ENCODE measurements at places on chromosomes 6 and 20.

DNA sequence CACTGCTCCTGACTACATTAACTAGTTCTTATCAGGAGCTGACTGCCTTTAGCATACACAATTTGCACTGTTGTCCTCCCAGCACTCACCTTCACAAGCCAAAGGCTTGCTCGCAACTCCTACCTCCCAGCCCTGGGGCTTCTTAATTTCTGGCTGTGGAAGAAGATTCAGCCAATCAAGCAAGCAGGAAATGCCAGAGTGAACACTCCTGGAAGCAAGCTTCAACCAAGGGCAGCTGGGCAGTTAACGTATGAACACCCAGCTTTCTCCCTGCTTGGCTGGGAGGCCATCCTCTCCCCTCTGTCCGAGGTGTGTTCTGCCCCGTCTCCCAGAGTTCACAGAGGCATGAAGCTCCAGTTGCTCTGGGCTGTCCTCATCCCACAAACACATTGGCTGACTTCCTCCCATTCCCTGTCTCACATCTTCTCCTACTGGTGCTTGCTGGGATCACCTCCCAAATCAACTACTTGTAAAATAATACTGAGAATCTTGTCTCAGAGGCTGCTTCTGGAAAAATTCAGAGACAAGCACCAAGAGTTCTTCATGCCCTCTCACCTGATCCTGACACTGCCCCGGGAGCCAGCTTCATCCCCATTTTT, 15.3 kb upstream of the SRSF6 start:
- DNase-seq = no peak

DNA sequence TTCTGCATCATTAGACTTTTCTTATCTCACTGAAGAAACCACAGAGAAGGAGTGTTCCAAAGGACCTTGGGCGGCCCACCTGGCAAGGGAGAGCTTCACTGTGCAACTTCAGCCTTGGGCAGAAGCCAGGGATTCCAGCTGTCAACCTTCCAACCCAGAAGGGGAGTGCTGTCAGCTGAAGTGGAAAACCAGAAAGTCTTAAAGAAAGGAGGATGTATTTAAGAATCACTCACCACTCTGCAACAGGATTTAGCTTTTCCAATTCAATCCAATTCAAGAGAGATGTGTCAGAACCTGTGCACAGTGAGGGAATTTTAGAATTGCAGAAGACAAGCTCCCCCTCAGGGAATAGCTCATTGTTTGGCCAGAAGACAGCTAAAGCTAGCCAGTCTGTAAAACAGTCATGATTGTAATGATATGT, 553.7 kb downstream of the CD83 start:
- no peak for DNase-seq

DNA sequence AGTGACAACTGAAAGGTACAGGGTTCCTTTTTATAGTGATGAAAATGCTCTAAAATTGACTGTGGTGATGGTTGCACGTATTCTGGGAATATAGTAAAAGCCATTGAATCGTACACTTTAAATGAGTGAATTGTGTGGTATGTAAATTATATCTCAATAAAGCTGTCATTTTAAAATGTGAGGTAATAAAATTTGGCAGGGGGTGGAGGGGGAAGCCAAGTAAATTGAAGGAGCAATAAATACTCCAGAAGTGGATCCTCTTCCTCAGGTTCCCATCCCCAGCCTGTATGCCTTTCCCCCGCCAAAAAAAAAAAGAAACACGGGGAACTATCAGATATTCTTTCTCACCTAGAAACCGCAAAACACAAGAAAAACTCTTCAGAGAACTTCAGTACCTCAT, 161.4 kb downstream of the MTFR2 start:
- no peak for DNase-seq

DNA sequence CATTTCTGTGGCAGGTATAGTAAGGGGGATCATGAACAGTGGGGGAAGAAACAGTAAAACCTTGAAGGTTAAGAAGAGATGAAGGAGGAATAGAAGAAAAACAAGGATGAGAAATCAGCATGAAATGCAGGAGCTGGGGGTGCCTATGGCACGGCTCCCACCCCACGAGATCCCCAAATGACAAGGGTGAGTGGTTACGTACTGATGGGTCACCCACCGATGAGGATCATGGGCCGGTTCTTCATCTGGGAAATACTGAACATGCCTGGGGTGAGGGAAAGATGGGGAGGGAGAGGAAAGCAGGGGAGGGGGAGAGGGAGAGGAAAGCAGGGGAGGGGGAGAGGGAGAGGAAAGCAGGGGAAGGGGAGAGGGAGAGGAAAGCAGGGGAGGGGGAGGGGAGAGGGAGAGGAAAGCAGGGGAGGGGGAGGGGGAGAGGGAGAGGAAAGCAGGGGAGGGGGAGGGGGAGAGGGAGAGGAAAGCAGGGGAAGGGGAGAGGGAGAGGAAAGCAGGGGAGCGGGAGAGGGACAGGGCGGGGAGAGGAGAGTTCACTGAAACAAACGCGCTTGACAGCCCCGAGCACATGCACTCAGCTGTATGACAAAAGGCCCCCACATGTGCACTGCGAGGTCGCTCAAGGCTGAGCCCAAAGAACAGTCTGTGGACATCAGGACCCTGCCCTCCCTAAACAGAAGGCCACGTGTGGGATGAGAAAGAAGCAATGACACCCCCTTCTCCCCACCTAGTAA, 25.3 kb downstream of the MOCS1 start:
- DNase-seq = no peak

- no peak for DNase-seq
These were observed 29.8 kb downstream of the DCBLD1 start for GRCh38 chr6:117512056-117512828.

GRCh38 chr6:168167431-168168315, 88.7 kb upstream of the FRMD1 start:
- DNase-seq = no peak

DNA sequence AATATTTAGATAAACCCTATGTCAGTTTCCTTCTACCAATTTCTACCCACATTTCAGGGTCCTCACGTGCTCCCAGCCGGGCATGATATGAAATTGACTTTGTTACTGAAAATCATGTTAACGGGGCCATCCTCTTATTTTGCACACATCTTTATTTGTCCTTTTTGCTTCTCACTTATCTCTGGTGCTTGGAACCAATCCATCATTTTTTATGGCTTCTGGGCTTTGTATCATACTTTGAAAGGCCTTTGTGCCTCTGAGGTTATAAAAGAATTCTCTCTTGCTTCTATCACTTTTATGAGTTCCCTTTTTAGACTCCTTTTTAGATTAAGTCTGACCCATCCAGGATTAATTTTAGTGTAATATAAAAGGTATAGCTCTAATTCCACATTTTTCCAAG, 117.1 kb upstream of the PRND start:
- no peak for DNase-seq

Measured in pons (tissue), 1 donor.